ENCODE measurements at places on chromosomes 6 and 20.

GRCh38 chr20:12847872-12848271 lies 160.9 kb upstream of the SPTLC3 start:
- DNase-seq, result no peak

- DNase-seq, result no peak
Observed at GRCh38 chr20:57882451-57883161, 172.8 kb upstream of the PMEPA1 start.

DNA sequence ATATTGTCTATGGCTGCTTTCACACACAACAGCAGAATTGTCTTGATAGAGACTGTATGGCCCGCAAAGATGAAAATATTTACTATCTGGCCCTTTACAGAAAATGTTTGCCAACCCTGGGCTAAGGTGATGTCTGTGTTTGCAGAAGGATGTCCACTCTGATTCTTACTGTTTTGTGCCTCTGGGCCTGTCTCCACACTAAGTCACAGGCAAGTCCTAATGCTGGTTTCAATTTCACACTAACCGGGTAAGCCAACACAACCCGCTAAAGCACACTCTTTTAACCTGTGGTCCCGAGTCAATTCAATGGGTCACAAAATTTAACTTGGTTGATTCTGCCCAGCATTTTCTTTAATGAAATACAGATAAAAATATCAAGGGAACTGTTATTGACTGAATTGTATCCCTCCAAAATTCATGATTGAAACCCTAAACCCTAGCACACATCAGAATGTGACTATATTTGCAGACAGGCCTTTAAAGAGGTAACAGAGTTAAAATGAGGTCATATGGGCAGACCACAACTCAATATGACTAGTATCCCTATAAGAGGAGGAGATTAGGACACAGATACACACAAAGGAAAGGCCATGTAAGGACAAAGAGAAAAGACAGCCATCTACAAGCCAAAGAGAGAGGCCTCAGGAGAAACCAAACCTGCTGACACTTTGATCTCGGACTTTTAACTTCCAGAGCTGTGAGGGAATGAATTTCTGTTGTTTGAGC lies 78.4 kb downstream of the FYN start:
- DNase-seq, result no peak

GRCh38 chr20:23121751-23122320 lies 35.7 kb upstream of the CD93 start:
- no peak for DNase-seq

DNA sequence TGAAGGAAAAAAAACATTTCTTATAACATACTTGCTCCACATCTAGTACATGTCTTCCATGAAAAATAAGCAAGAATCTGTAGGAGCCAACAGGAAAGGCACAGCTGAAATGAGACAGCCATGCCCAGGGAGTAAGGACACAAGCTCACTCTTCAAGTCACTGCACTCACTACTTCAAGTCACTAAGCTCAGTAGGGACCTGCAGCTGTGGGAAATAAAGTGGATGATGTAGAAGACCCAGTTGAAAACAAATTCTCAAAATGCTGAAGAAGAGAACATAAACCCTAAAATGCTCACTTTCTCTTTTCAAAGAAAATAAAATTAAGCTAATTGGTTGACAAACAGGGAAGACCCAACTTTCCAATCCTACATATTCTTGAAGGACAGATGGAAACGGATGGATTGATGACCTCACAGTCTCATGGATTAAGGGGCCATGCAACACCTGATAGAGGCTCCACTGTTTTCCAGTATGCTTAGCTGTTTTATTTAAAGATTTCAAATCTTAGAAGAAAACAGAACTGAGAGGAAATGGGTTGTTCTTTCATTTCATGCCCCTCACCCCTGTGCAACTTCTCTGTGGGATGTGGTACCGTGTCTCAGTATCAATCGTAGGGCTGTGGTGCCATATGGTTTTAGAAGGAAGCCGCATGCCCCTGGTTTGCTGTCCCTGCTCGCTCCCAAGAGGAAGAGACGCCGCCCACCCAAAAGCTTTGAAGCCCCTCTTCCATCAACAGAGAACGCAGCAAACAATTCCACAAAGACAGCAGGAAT lies 133.3 kb downstream of the WDR27 start:
- DNase-seq, result no peak

DNA sequence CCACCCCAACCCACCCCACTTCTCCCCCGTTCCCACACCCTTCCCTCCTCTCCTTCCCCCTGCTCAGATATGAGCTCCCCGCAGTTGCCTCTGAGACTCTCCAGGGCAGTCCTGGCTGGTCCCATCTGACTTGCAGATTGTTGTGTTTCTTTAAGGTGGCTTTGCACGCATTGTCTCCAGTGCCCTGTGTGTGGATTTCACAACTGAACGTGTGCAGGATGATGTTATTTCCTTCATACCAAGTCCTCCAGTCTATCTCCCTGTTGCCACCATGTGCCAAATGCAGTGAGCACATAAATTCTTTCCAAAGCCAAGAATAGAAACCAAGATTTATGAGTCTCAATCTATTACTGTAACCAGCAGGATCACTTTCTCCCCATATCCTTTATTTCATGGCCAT lies 79.1 kb downstream of the TMEM242 start:
- no peak for DNase-seq

DNA sequence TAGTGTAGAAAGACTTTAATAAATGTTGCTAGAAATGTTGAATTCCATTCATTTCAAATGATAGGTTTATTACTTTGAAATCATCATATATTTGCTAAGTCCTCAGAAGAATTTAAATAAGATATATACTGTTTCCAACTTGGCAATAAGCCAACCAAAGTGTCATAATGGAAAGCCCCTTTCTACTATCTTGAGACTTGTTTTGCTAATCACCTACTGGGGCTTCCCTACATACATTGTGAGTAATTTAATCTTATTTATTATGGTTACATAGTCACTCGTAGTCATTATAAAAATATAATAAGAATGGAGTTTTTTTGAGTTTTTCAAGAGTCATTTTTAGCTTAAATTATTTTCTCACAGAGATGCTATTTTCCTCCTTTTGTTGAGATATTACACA lies 20.7 kb downstream of the COL19A1 start:
- DNase-seq, result no peak

DNA sequence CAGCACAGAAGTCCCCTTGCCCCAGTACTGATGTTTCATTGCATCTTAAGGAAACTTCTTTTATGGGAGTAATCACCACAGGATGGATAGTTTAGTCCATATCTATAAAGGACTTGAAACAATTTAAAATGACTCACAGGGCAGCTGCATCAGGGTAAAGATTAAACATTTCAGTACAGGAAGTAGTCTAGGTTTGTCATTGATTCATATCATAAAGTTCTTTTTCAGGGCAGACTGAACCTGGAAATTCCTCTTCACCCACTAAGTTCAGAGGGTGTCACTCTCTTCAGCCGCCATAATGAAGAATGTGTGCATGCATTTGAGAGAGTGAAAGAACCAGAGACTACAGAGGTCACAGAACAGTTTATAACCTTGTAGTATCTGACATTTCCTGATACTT lies 296.3 kb upstream of the JAG1 start:
- no peak for DNase-seq

- no peak for DNase-seq
Observed at GRCh38 chr6:4446982-4447381, 311.6 kb upstream of the ECI2 start.

GRCh38 chr6:16482702-16483314 lies 244.4 kb downstream of the GMPR start:
- DNase-seq, result no peak

- no peak for DNase-seq
Observed at GRCh38 chr6:142485256-142485655, 183.4 kb downstream of the ADGRG6 start.

- DNase-seq, result no peak
Observed at GRCh38 chr6:118350881-118351430, 197.1 kb upstream of the PLN start.

DNA sequence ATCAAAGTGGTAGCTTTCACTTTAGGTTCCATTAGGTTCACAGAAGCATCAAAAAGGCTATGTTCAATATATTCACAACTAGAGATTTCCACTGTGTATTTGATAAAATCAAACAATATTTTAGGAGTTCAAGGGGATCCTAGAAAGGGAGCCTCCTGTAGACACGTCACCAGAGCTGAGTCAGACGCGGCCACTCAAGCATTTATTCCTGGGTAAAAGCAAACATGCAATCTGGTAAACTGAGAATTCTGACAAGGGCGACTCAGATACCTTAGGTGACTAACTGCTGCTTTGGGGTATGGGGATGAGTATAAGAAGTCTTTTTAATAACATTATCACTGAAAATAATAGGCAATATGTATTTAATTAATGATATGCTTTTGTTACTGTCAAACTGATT lies 118.7 kb upstream of the HMGN3 start:
- DNase-seq, result no peak

DNA sequence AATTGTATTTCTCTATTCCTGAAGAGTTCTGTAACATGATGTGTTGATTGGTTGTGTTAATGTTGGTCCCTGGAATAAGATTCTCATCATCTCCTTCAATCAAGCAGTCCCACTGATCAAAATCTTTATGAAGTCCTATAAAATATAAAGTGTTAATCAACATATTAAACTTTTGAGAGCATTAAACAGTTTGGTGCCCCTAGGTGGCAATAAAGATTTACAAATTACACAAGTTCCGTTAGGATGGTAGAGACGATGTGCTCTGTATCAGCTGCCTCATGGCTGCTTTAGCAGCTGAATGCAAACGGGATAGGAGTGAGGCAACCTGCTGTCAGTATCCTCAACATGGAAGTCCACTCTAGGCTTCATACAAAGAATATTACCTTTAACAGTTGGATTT lies 16.9 kb downstream of the TDRD6 start:
- peak; percentile 10 for DNase-seq

DNA sequence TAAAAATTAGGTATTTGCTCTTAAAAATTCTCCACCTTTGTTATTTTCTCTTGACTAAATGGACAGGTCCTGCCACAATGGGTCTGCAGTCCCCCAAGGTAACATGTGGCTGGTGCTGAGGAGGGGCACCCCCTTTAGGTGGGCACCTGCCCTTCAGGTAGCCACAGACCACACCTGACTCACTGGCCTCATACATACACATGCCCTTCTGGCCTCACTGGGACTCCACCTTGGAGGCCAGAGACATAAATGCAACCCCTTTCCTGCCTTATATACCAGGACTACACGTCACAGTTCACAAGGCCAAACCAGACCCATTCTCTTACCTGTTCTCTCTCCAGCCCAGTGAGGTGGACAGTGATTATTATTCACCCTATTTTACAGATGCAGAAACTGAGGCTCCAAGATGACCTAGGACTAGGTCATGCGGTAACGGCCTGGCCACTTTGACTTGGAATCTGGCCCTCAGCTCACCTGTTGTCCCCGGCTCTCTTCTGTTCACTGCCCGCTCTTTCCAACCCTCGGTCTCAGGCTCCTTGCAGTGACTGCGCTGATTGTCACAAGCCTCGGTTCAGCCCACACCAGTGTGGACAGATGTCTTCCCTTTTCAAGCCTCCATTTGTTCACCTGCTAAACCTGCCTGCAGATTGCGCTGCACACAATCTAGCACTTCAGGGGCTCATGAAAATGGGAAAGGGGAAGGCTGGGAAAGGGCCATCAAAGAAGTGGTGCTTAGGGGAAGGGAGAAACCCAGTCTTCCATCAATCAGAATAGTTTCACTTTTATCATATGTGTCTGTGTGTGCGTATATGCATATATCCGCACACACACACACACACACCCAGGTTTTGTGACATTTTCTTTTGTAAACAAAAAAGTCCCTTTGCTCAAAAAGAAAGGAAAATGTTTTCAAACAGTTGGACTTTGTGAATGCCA lies 121.7 kb downstream of the BCAS1 start:
- no peak for DNase-seq

DNA sequence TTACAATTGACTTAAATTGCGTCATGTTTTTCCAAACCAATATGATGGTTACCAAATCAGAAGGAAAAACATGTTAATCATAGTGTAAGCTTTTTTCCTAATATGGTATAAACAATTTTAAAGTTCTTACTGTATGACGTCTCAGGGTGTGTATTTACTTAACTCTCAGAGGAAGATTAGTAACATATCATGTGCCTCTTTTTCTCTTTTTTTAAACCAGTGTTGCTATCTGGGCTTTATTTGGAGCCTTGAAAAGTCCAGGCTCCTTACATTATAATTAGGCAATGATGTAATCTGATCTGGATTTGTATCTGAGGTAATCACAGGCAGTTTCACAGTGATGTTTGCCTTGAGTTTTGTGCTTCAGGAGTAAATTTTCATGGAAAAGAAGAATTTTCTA lies 20.4 kb upstream of the RAB23 start:
- no peak for DNase-seq

DNA sequence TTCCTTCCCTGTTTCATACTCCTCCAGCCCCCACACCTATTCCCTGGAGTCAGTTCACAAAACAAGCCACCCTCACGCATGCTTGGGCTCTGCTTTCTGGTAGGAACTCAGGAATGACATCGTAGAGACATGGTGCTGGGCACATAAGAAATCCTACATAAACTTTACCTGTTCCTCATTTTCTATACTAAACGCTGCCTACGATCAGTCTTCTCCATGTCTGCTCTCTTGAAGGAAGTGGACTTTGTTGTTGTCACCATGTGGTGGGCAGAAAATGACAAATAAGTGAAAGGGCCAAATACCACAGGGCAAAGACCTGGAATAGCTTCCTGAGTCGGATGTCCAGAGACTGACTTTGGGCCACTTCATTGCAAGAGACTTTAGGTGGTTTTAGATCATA lies 10.1 kb downstream of the MYLK4 start:
- DNase-seq, result no peak

GRCh38 chr20:6029538-6029937 lies 24.3 kb downstream of the LRRN4 start:
- no peak for DNase-seq
